Brain microvascular endothelial cell (primary cell): ENCODE measurements at places on chromosomes 6 and 20.

DNA sequence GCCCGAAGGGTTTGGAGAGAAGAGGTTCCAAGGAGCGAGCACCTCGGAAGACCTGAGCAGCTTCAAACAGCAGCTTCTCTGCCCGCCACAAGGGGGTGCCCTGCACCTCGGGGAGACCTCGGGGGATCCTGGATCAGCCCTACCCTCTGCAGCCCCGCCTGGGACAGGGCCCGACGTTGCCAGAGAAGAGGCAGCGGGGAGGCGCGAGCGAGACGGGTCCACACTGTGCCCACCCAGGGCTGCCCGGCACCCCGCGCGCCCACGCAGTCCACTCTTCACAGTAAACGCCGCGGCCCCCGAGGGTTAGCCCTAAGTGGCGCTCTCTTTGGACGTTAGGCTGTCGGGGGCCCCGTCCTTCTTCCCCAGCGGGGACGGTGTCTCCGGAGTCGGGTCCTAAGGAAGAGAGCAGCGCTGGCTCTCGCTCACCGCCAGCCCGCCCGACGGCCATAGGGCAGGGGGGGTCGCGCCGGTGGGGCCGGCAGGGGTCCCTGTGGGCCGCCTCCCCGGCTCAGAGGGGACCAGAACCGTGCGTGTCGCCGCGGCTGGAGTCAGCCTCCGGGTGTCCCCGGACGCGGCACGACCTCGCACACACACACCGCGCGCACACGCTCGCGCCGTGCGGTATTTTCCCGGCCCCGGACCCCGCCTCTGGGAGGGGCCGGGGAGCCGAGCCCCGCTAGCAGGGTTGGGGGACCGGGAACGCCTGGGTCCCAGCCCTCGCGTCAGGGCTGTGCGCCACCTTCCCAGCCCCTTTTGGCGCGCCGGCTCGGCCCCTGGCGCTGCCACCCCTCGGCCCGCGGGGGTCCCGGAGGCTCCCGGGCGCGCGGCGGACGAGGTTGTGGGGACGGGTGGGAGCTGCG lies 929 bp downstream of the CDH22 start:
- no peak for DNase-seq

- DNase-seq: no peak
These were observed 20.2 kb downstream of the KCNK15 start for GRCh38 chr20:44765701-44766347.

- DNase-seq: no peak
These were observed 7.2 kb upstream of the ABHD12 start for GRCh38 chr20:25397821-25398220.

GRCh38 chr6:113306552-113307145 lies 550.5 kb upstream of the MARCKS start:
- DNase-seq: peak; percentile 9

DNA sequence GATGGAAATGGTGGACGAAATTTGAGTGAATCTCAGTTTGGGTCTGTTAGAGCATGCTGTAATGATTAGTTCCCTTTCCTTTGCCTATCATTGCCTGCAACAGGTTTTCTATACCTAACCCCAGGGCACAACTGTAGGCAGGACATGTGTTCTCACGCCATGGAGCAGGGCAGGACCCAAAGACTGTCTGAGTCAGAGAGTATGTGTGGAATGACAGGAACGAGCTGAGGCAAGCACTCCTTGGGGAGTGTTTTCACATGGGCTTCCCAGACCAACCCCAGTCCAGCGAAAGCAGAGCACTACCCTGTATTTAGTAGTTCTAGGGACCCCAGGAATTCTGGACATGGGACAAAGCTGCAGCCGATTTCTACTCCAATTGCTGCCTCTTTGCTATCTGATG lies 234.2 kb downstream of the HACE1 start:
- peak; percentile 91 for DNase-seq

DNA sequence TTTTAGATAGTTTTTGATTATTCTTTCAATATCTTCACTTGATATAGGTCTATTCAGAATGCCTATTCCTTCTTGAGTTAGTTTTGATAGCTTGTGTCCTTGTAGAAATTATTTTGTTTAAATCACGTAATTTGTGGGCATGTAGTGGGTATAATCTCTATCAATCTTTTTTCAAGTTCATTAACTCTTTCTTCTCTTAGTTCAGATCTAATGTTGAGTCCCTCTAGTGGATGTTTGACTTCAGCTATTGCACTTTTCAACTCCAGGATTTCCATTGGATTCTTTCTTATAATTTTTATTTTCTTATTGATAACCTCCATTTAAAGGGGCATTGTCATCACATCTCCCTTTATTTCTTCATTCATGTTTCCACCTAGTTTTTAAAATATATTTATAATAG lies 135.6 kb downstream of the COL12A1 start:
- no peak for DNase-seq

DNA sequence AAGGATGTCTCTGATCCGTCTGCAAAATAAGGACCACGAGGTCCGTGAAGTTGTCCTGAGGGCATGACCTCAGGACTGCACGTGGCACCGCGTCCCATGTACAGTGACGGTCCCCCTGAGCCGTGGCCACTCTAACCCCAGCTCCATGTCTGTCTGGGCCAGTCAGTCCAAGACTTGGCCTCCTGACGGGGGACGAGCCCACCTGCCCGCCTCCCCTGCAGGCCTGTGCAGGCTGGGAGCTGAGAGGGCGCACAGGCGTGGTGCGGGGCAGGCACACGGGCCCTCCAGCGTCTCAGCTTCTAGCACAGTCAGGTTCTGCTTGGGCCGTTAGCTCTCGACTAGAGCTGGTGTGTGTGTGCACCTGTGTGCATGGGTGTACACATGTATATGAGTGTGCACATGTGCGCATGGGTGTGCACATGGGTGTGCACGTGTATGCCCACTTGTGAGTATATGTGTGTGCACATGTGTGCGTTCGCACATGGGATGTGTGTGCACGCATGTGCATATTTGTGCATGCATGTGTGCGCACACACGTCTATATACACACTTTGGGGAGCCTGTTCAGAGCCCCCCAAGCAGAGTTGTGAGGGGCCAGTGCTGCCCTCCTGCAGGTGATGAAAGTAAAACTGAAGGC lies 307.0 kb downstream of the TAF4 start:
- no peak for DNase-seq

DNA sequence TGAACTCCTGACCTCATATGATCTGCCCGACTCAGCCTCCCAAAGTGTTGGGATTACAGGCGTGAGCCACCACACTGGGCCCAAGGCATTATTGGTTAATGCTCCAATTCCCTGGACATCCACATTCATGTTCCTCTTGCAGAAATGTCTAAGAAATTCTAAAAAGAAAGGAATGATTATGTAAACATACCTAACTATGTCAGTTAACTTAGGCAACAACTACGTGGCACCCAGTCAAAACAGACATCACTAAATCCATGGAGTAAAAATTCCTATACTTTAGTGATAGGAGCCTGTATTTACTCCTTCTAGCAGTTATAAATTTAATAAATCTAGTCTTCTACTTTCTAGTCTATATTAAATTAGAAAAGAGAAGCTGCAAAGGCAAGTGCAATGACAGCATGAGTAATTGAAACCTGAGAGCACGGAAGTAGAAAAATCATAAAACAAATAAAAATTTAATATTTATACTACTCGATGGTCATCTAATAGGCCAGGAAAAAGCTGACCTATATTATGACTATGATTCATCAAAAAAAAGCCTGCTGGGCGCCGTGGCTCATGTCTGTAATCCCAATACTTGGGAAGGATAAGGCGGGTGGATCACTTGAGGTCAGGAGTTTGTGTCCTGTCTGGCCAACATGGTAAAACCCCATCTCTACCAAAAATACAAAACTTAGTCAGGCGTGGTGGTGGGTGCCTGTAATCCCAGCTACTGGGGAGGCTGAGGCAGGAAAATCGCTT lies 4.2 kb downstream of the AHI1 start:
- DNase-seq: peak; percentile 83

GRCh38 chr6:93176070-93176469 lies 243.3 kb downstream of the EPHA7 start:
- no peak for DNase-seq

GRCh38 chr6:155022721-155023120 lies 27.6 kb downstream of the TIAM2 start:
- DNase-seq: no peak

GRCh38 chr6:105151644-105152043 lies 28.2 kb downstream of the POPDC3 start:
- DNase-seq: no peak

GRCh38 chr6:34834789-34835518 lies 43.1 kb downstream of the BLTP3A start:
- peak; percentile 65 for DNase-seq

DNA sequence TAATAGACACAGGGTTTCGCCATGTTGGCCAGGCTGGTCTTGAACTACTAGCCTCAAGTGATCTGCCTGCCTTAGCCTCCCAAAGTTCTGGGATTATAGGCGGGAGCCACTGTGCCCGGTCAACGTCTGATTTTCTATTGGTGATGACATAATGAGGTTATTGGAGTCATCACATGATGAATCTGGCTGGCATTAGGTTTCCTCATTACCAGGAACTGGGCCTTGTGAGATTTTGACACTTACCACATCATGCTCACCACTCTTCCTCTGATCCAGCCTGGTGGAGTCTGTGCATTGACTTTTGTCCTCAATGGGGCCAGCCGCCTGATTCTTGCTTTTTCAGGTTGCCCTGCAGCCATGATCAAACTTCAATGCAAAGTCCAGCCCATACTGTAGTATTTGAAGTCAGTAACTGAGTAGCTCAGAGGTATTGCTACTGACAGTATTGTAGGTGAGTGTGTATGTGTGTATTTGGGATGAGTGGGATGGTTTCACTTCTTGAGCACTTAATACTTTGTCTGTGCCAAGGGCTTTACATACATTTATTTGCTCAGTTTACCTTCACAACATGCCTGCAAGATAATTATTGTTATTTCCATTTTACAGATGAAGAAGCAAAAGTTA lies 16.0 kb downstream of the ANKS1A start:
- no peak for DNase-seq

DNA sequence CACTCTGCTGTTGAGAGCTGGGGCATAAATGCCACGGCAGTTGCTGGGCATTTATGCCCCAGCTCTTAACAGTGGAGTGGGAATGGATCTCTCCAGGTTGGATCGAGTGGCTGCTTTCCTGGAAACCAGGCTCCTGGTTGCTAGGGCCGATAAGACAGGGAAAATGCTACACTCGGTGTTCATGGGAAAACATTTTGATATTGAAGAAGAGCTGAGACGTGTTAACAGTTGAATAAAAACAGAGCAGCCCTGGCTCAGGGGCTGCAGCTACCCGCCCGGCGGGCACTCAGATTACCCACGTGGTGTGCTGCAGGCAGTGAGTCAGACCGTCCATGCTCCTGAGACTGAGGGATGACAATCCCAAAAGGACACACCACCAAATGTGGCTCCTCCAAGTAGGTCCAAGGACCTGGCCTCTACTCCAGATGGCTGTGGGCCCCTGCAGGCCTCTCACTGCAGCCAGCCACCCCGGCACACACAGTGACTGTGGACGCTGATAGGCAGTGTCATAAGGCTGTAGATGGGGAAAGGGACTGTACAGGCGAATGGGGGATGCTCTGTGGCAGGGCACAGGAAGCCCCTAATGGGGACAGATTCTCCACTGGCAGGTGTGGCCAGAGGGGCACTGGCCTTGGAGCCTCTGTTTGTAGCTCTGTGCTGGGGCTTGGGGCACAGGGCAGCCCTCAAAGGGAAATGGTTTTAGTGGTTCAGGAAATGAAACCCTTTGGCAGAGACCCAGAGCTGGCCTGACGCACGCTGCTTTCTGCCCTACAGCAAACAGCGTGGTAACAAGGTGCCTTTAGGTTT lies 237.8 kb downstream of the LY86 start:
- no peak for DNase-seq

GRCh38 chr6:5442319-5442718 lies 181.0 kb downstream of the FARS2 start:
- no peak for DNase-seq

GRCh38 chr20:33719277-33719988 lies 677 bp downstream of the PXMP4 start:
- no peak for DNase-seq

GRCh38 chr6:168169624-168170023 lies 90.6 kb upstream of the FRMD1 start:
- DNase-seq: no peak
